ENCODE measurements at places on chromosomes 4 and X. TPM values are rescaled to one million over a fixed set of nuclear protein-coding genes. Genes with fewer than 3 reads are reported as not detected.

SSX2 gene
- total RNA-seq: not detected

TMEM255A gene
- not detected for total RNA-seq

PHKA1 gene
- total RNA-seq: 33.7 TPM

ZIC3 gene
- not detected for total RNA-seq

RBM10 gene
- 87.0 TPM for total RNA-seq

MAGEB4 gene
- total RNA-seq: not detected

RENBP gene
- not detected for total RNA-seq

TMEM33 gene
- total RNA-seq: 97.4 TPM

KLHL4 gene
- total RNA-seq: 1.0 TPM

ESX1 gene
- not detected for total RNA-seq

MXRA5 gene
- not detected for total RNA-seq

RAB40AL gene
- total RNA-seq: 0.40 TPM

SLC16A2 gene
- 11.1 TPM for total RNA-seq

DDIT4L gene
- not detected for total RNA-seq

CT45A3 gene
- total RNA-seq: not detected

ADAM29 gene
- not detected for total RNA-seq

GPR143 gene
- total RNA-seq: 0.52 TPM

MAGEB10 gene
- total RNA-seq: not detected

Data from PC-3 (cell line).